ENCODE measurements at places on chromosomes 5 and 9. TPM values are rescaled to one million over a fixed set of nuclear protein-coding genes. Genes with fewer than 3 reads are reported as not detected.

STPG3 gene
- polyA plus RNA-seq: 0.69 TPM

GRCh38 chr5:132386644-132387286 lies 17.3 kb downstream of the SLC22A5 start:
- peak; percentile 79 for DNase-seq
- H3K36me3 ChIP-seq: peaks cover 7% of the 10 kb centered on the region
- H3K4me3 ChIP-seq: no peak overlapping the region

GRCh38 chr5:62483556-62483955 lies 71.0 kb downstream of the IPO11 start:
- DNase-seq: no peak
- H3K4me3 ChIP-seq: no peak overlapping the region
- no peaks in the 10 kb centered on the region for H3K27me3 ChIP-seq
- no peaks in the 10 kb centered on the region for H3K36me3 ChIP-seq
- no peak overlapping the region for H3K27ac ChIP-seq
- H3K4me1 ChIP-seq: no peaks in the 10 kb centered on the region

DNA sequence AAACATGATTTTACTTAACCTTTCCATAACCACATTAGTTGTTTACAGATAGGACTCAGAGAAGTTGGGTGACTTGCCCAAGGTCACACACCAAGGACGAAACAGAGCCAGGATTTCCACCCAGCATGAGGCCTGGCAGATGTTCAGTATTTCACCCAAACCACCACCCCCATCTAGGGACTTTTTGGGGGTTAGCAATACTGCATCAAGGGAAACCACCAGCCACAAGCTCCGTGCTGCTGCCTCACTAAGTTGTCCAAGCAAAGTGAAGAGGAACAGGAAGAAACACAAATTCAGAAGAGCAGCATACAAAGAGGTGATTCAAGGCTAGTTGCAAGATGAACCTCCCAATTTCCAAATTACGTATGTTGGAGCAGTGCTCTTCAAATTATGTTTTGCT lies 219.6 kb upstream of the RORB start:
- H3K4me1 ChIP-seq: no peaks in the 10 kb centered on the region
- no peaks in the 10 kb centered on the region for H3K27me3 ChIP-seq
- no peak overlapping the region for H3K27ac ChIP-seq
- no peak for DNase-seq

GRCh38 chr9:93667006-93667405 lies 90.6 kb downstream of the PHF2 start:
- no peaks in the 10 kb centered on the region for H3K27me3 ChIP-seq
- H3K4me3 ChIP-seq: no peak overlapping the region
- DNase-seq: peak; percentile 70

DNA sequence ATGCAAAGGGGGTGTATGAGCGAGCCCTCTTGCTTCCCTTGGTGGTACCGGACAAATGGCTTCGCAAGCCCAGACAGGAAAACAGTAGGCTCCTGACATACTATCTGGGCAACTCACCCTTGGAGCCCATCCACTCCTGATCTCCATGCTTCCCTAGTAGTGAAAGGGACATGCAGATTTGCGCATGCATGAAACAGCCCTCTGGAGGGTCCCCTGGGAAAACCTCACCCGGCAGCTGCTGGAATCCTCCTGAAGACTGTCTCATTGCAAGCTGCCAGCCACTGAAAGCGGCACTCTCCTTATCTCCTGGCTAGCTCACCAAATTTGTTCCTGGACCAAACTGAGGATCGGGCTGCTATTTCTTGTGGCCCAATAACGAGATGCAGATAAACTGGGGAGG lies 10.2 kb downstream of the ZNF169 start:
- H3K4me1 ChIP-seq: no peaks in the 10 kb centered on the region
- no peak overlapping the region for H3K27ac ChIP-seq
- H3K27me3 ChIP-seq: no peaks in the 10 kb centered on the region
- DNase-seq: no peak
- H3K36me3 ChIP-seq: peaks cover 9% of the 10 kb centered on the region
